ENCODE measurements at places on chromosomes 7 and 10.

GRCh38 chr7:79610313-79610712, 156.8 kb upstream of the MAGI2 start:
- no peak for DNase-seq

DNA sequence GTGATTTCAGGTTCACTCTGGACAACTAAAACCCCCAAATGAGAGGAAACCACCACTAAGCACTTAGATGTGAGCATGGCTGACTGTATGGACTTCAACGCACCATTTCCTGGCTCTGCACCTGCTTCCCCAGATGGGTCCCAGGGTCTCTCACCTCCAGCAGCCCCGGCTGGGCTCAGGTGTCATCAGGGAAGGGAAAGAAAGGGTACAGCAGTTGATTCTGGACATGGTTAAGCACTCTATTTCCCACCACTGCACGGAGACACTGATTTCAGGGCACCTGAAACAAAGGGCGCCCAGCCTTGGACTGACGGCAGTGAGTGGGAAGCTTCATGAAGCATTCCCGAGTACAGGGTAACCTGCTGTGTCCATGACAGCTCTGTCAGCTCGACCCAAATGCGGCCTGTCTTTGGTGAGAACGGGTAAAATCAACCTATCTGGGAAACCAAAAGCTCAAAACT, 19.0 kb downstream of the FAM53B start:
- no peak for DNase-seq

GRCh38 chr7:116780966-116781365, 81.4 kb upstream of the CAPZA2 start:
- DNase-seq: no peak

- no peak for DNase-seq
Measured at GRCh38 chr7:157437519-157438061, 100.8 kb downstream of the DNAJB6 start.

- no peak for DNase-seq
Measured at GRCh38 chr7:3037259-3037658, 6.4 kb downstream of the CARD11 start.

DNA sequence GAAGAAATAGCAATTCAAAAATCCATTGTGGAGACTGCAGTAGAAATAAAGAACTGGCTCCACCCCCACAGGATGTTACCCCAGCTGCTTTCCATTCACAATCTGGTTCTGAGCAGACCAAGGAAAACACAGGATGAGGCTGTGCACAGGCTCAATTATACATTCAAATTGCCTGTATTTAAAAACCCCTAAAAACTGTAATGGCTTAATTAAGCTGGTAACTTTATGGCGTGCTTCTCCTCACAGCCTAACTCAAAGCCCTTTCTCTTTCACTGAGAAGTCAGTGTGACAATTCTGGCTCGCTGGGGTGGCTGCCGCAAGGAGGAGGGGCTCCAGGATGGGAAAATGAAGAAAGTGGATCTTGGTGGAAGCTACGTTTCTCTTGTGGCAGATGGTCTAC, 1191.1 kb downstream of the SORCS1 start:
- DNase-seq: no peak

GRCh38 chr10:110419265-110419664, 78.4 kb upstream of the DUSP5 start:
- no peak for DNase-seq

DNA sequence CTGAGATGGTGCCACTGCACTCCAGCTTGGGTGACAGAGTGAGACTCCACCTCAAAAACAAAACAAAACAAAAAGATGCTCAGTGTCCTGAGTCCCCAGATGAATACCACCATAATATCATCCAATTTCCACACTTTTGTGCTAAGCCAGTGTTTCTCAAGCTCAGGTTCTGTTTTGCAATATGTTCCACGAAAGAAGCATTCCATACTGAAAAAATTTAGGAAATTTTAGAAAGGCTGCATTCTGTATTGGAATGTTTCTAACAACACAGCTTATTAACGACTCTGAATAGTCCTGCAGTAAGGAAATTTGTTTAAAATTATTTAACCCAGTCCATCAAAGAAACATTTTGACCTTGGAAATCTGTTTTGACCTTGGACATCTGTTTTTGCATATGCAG, 142.4 kb downstream of the EPC1 start:
- no peak for DNase-seq
